LoVo (cell line): ENCODE measurements at places on chromosomes 16 and 17.

DNA sequence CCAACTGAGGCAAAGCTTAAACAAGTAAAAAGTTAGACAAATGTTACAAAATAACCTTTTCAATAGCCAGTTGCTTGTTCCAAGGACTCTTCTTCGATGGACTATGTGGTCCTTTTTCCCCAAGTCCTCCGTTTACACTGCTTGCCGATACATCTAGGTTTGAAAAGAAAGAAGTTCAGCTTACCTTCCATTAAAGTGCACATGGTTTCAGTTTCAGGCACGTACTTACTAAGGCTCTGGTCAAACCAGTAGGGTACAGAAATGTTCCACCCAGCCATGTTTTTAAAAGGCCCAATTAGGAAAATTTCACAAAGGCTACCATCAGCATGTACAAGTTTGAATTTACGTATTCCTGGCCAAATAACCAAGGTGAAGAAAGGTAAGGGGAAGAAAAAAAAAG, 2.1 kb downstream of the SRSF2 start:
- no peak for DNase-seq

DNA sequence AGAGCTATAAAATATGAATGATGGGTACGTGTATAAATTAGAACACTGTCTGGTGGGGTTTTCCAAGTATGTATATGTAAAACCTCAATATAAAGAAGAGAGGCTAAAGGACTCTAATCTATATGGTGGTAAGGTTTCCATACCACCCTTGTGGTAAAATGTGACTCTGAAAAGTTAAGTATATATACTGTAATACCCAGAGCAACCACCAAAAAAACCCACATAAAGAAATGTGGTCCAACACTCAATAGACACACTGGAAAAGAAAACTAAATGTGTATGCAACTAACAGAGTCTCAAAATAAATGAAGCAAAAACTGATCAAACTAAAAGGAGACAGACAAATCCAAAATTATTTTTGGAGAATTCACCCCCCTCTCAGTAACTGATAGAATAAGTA, 72.2 kb downstream of the XPO6 start:
- no peak for DNase-seq

DNA sequence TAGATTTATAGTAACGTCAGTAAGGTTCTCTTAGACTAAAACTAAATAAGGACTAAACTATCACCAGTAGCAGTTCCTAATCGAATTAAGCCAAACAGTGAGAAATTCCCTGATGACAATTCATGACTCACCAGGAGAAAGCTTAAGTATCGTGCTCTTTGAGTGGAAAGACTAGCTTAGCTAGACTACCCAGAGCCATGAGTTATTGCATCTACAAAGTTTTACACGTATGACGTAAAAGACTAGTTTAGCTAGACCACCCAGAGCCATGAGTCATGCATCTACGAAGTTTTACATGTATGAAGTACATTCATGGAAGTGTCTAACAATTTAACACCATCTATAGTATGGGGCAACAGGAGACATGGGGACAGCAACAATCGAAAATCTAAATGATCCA, 36.6 kb downstream of the UBE2G1 start:
- no peak for DNase-seq

- DNase-seq, result no peak
Measured at GRCh38 chr16:87681981-87682570, 79.8 kb downstream of the JPH3 start.

DNA sequence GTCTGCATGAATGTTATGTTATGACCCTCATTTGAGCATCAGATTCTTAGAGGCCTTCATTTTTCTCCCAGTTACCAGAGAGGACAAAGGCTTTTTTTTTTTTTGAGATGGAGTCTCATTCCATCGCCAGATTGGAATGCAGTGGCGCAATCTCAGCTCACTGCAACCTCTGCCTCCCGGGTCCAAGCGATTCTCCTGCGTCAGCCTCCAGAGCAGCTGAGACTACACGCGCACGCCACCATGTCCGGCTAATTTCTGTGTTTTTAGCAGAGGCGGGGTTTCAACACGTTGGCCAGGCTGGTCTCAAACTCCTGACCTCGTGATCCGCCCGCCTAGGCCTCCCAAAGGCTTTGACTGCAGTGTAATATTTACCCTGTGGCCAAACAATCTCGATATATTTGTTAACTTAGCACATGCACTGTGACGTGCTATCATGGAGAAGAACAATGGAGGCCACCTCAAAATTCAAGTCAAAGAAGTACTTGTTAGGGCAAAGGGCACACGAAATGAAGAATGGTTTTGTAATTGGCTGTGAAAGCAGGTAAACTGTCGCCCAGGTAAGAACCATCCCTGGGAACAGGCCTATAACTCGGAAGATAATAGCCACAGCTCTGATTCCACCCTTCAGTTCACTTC, 303.4 kb downstream of the SLC39A11 start:
- no peak for DNase-seq

- no peak for DNase-seq
Measured at GRCh38 chr16:6483469-6484033, 849.1 kb upstream of the RBFOX1 start.

DNA sequence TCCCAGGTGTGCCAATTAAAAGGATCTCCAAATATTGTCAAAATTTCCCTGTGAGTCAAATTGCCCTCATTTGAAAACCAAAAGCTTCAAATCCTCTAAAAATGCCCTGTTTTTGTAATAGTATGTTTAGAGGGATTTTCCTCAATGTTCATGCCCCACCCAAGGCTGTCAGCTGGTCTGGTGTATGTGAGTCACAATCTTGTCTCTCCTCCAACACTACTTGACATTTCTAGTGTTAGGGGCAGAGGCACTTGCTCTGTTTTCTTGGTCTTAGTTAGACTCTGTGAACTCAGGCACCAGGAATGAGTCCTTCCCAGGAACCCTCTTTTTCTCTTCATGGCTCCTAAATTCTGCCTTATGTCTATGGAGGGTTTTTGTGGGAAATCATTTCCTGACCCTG, 634.8 kb downstream of the KCNJ2 start:
- DNase-seq, result no peak
